Stimulated activated CD4-positive, alpha-beta T cell treated with anti-CD3 and anti-CD28 coated beads, Interleukin-1b, Interleukin-23, amount 100 ng/mL, for 4 hours (primary cell): ENCODE measurements at places on chromosomes 6 and 20.

DNA sequence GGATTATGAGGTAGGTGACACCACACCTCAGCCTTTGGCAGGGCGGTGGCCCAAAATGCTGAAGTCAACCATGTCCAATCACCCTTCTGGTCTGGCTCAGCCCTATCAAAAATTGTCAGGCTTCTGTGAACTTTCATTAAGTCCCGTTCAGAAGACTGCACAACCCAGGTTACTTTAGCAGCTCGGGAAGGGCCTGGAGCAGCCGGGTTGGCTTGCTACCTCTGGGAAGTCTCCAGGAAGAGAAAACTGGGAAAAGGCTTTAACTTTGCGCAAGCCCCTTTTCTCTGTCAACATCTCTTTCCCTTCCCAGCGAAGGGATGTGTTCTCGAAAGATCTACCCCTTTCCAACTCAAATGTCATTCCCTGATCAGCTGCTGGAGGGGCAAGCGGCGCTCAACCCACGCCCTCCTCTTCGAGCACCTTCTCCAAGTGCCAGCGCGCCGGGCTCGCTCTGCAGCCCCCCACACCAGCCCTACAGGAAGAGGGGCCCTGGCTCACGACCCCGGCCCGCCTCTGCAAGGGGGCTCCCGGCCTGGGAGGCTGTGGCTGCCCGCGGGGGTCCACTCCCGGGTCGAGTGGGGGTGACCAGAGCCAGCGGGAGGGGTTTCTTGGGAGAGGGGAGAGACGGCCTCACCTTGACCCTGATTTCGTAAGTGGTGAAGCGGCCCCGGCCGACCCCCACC, 573 bp downstream of the SNX3 start:
- DNase-seq: no peak

- no peak for DNase-seq
These were observed 202.7 kb upstream of the MARCKS start for GRCh38 chr6:113654396-113654795.

DNA sequence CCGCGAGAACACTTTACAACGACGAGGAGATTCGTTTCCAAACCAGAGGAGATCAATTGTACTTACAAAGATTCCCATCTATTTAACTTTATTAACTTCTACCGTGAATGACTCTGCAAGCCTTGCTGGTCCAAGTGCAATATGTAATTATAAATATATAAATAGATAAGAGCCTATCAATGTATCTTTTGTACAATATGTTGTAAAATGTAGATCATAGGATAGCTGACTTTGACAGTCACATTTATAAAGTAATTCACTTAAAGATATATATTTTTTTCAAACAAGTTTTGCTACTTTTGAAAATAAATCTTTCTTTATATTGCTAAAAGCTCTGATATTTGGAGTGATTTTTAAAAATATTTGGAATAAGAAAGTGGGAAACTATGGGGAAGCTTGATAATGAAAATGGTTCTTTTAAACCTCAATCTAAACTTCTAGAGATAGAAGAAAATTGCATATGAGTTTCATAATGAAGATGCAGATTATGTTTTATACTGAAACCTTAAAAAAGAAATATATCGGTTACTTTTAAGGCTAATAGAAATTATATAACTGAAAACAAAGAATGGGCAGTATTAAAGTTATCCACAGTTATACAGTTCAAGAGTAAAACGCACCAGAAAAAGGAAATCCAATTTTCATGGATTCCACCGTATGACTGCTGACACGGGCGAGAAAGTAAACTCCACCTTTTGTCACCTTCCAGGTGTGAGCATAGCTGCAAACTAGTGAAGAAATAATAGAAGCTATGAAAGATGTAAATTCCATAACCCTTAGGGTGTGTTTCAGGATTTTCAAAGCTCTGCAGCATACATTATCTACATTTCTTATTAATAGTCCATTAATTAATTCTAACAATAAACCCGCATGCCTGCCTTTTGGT, 3.3 kb downstream of the TCF21 start:
- DNase-seq: no peak

GRCh38 chr20:20831794-20832193, 119.3 kb upstream of the RALGAPA2 start:
- no peak for DNase-seq

DNA sequence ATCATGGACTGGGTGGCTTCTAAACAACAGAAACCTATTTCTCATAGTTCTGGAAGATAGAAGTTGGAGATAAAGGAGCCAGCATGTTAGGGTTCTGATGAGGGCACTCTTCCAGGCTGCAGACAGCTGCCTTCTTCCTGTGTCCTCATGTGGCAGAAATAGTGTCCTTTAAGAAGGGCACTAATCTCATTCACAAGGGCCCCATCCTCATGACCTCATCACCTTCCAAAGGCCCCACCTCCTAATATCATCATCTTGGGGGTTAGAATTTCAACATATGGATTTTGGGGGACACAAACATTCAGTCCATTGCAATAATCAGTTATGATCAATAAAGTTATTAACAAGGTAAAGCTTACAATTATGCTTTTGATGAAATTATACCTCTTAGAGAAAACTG, 130.8 kb upstream of the SLC22A23 start:
- DNase-seq: no peak

- no peak for DNase-seq
These were observed at the start of gene RAB32 for GRCh38 chr6:146543211-146543939. Gene RAB32, plus strand, starts transcription at chr6:146543833. Its CDS starts 39 bp downstream, at chr6:146543872.

- no peak for DNase-seq
These were observed 3.8 kb upstream of the ARFGAP1 start for GRCh38 chr20:63268671-63269439.

- no peak for DNase-seq
These were observed 163.7 kb downstream of the MANEA start for GRCh38 chr6:95741045-95741444.

GRCh38 chr6:28488916-28489365, 26.7 kb downstream of the GPX6 start:
- DNase-seq: no peak

DNA sequence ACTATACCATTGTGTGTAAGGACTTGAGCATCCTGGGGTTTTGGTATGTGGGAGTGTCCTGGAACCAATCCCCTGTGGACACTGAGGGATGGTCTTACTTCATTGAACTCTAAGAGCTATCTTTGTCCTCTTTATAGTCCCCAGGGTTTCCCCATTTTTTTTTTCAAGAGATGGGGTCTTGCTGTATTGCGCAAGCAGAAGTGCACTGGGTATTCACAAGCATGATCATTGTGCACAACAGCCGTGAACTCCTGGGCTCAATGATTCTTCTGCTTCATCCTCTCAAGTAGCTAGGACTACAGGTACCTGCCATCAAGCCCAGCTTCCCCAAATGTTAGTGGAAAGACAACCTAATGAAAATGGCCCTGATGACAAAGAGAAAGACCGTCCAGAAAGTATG, 2.2 kb upstream of the ASCC3 start:
- no peak for DNase-seq

DNA sequence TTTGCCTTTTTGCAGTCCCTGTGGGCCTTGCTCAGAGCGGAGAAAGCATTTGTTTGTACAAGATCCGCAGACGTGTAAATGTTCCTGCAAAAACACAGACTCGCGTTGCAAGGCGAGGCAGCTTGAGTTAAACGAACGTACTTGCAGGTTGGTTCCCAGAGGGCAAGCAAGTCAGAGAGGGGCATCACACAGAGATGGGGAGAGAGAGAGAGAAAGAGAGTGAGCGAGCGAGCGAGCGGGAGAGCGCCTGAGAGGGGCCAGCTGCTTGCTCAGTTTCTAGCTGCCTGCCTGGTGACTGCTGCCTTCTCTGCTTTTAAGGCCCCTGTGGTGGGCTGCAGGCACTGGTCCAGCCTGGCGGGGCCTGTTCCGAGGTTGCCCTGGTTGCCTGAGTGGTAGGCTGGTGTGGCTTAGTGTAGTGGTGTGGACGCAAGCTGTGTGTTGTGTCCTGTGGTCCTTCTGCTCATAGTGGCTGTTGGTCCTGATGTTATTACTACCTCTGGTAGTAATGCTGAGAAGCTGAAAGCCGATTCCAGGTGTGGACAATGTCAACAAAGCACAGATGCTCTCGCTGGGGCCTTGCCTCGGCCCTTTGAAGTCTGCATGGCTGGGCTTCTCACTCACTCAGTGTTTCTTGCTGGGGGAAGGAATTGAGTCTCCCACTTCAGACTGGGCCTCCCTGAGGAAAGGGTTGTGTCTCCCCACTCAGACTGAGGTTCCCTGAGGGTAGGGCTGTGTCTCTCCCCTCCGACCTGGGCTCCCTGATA, 12.1 kb downstream of the VEGFA start:
- DNase-seq: no peak
